ENCODE measurements at places on chromosomes 16 and 17.
A peak's percentile ranks its signal among the peaks of the same experiment; 100 is the strongest.

DNA sequence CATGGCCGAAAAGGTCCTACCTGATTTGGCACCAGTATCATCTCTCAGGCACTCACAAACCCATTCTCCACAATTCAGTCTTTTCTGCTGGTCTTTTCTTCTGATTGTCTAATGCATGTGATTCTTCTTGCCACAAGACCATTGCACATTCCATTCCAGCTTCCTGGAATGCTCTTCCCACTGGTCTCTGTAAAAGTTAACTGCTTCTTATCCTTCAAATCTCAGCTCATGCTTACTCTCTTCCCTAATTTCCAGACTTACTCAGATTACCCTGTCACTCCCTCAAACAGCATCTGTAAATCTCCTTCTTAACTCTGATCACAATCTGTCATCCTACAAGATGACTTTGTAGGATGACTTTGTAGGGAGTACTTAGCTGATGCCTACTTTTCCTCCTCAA is 320.2 kb downstream of the MAP2K6 start:
- DNase-seq: peak; percentile 19

DNA sequence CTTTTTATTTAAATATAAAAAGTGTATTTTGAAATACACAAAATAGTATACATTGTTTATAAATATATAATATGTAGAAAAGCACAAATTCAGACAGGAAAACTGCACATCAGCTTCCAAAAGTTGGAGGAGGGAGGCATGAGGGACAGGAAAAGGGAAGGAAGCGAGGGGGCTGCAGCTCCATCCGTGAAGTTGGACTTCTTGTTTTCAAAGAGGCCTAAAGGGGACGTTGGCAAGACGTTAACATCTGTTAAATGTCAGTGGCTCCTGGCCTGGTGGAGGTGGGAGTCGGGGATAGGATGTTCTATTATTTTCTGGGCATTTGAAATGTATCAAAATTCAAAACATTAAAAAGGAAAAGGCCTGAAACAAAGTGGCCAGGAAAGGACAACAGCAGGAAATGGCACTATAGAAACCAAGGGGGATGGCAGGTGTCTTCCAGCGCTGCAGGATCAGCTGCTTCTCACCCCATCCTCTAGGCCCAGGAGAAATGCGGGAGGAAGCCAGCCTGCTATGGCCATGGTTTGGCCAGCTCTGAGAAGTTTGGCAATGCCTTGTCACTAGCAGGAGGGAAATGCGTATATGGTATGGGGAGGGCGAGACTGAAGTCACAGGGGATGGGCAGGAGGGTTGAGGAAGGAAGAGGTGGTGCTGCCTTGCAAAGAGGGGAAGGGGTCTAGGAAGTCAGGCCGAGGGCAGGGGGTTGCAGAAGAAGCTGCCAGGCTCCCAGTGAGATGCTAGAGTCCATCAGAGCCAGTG is 6.4 kb downstream of the CMTM2 start:
- DNase-seq: no peak

DNA sequence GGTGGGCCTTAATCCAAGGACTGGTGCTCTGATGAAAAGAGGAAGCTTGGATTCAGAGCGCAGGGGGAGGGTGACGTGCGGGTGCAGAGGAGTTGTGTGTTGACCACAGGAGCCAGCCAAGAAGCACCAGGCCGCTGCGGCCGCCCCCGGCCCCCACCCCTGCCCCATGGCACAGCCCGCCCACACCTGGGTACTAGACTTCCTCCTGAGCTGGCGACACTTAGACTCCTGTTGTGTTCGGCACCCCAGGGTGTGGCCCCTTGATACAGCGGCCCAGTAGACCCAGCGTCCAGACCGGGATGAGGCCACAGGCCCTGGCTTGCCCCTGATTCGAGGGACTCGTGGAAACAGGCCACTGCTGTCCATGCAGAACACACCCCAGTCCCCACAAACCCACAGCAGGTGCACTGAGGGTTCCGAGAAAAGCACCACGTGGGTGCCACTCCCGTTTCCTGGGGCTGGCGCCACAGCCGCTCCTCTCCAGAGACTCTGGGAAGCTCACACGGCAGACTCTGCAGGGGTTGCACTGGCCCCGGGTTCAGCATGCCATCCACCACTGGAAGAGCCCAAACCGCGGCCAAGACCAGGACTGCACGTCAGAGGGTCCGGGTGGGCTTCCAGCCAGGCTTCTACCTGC is 5.7 kb upstream of the SNAI3 start:
- DNase-seq: no peak

DNA sequence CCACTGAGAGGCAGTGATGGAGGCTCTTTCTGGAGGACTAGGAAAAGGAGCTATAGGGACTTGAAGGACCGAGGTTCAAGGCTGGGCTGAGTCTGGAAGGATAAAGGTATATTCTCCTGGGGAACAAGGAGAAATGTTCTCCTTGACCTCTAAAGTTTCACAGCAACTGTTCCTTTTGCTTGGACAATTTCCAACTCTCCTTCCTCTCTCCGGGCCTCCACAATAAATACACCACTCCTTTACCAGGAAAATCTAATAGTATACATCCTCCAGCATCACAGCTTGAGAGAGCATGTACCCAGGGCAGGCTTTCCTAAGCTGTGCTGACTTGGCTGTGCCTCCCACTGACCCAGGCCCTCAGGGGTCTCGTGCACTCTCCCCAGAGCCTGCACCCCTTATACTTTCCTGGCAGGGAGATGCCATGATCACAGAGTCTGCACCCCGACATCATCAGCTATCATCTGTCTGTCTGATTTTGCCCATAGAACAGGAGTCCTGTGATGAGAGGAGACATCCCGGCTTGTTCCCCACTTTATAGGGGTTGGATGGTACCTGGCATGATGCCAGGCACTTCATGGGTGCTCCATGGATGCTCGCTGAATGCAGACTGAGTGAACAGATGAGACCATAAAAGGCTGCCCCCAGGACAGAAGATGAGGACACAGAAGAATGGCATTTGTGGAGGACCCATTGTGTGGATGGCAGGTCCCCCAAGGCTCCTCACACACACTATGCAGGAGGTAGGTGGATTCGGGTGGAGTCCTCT is 582.6 kb upstream of the CDH5 start:
- no peak for DNase-seq

GRCh38 chr17:15239491-15239890 is 25.6 kb downstream of the PMP22 start:
- no peak for DNase-seq

- DNase-seq: no peak
Measured at GRCh38 chr17:51428668-51429495, 168.5 kb downstream of the UTP18 start.

DNA sequence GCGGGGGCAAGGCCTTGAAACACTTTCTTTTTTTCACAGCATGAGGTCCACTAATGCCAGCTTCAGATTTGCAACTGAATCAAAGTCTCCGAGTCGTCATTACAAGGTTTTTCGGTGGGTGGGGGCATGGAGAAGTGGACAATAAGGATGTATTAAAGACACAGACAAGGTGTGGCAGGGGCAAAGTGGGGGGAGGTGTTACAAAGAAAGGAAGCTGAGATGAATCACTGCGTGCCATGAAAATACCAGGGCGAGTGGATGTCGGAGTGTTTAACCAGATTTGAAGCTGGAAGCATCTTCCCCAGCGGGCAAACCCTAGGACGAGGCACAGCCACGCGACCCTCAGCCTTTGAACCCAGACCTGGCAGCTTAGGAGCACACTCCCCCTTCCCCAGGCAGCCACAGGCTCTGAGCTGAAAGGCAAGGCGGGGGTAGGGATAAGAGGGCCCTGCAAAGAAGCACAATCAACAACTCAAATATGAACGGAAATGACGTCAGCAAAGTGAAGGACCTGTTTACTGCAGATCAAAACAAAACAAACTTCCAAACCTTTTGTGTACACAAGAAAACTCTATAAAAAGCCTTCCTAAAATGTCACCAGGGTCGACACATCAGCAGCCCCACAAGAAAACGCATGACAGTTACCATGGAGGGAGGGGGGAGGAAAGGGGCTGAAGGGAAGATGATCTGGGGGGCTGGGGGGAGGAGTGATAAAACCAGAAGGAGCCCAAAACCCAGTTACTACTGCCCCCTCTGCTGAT is 5.6 kb upstream of the ZFHX3 start:
- peak; percentile 45 for DNase-seq

- DNase-seq: no peak
Measured at GRCh38 chr17:5986644-5987043, 83.5 kb upstream of the WSCD1 start.

- no peak for DNase-seq
Measured at GRCh38 chr17:49992191-49992932, 2.7 kb downstream of the DLX3 start.

GRCh38 chr17:63381101-63381729 is 64.9 kb downstream of the CYB561 start:
- peak; percentile 85 for DNase-seq

Data from fibroblast of skin of right biceps (primary cell).